Upper lobe of right lung (tissue), 1 donor: ENCODE measurements at places on chromosomes 3 and 15. TPM values are rescaled to one million over a fixed set of nuclear protein-coding genes. Genes with fewer than 3 reads are reported as not detected.

Gene NPAP1
- total RNA-seq, result 0.17 TPM

Gene GOLGA6L22
- not detected for total RNA-seq

Gene EPHB3
- 7.8 TPM for total RNA-seq

- H3K27ac ChIP-seq, result no peak overlapping the region
- H3K4me3 ChIP-seq, result no peak overlapping the region
- H3K4me1 ChIP-seq, result no peaks in the 10 kb centered on the region
- H3K36me3 ChIP-seq, result no peaks in the 10 kb centered on the region
- no peaks in the 10 kb centered on the region for H3K27me3 ChIP-seq
These were observed 149.1 kb upstream of the CD96 start for GRCh38 chr3:111392894-111393398.

DNA sequence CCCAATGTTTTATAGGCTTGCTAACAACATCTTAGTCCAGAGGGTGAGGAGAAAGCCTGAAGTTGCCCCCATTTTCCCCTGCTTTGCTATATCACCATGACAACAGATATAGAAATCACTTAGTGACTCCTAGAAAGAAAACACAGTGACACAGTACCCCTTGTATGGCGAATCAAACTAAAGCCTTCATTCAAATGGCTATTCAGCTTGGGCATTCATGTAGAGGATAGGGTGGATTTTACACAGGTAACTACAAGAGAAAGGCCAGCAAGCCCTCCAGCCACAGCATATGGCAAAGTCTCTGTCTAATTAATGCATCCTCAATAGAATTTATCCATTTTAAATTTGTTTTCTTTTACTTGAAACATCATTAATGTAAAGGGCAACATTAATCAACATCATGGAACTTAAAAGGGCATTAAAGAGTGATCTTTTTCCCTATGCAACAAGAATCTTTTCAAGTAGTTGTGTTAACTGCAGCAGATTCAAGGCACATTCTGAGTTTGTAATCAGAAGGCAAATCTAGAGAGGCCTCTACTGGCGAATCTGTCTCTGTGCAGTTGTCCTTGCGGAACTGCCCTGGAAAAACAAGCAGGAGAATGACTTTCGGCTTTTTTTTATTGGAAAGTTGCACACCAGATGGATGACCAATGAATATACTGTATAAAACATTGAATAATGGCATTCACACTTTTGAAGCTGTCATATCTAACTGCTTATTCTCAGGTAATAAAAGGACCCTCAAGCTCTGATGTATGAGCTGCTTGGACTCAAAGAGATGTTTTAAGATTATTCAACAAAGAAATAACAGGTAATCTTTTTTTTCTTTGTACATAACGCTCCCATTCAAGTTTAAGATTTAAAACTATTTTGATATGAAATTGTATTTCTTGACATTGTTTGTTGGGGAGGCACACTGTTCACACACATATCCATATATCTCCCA lies 621.7 kb upstream of the AGTR1 start:
- DNase-seq, result no peak
- no peaks in the 10 kb centered on the region for H3K36me3 ChIP-seq
- peaks cover 4% of the 10 kb centered on the region for H3K4me1 ChIP-seq
- no peak overlapping the region for H3K4me3 ChIP-seq
- H3K27me3 ChIP-seq, result no peaks in the 10 kb centered on the region
- H3K27ac ChIP-seq, result no peak overlapping the region

DNA sequence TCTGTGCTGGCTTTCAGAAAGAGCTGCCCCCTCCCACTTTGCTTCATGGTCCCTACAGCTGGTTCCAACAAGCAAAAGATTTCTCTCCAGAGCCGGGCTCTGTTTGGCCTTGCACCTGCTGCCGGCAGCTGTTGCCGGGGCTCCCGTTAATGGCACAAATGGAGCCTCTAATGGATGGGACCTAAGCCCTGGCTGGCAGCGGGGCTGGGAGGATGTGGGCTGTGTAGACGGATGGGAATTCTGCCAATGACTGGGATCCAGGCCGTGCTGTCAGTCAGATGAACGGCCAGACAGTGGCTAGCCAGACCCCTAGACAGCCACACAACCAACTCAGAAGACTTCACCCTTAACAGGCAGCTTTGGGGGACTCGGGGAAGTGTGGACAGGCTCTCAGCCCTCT lies 88.0 kb downstream of the RPLP1 start:
- no peaks in the 10 kb centered on the region for H3K4me1 ChIP-seq
- H3K27me3 ChIP-seq, result no peaks in the 10 kb centered on the region
- H3K27ac ChIP-seq, result no peak overlapping the region
- DNase-seq, result no peak

Gene CYP19A1
- total RNA-seq, result 0.58 TPM

- H3K4me3 ChIP-seq, result no peak overlapping the region
- H3K27me3 ChIP-seq, result no peaks in the 10 kb centered on the region
- no peak for DNase-seq
- peaks cover 5% of the 10 kb centered on the region for H3K4me1 ChIP-seq
- H3K36me3 ChIP-seq, result no peaks in the 10 kb centered on the region
These were observed 11.5 kb downstream of the NUDT16 start for GRCh38 chr3:131393051-131393450.

Gene SLC9C1
- not detected for total RNA-seq

GRCh38 chr15:51390966-51391422 lies 49.5 kb downstream of the GLDN start:
- H3K27me3 ChIP-seq, result no peaks in the 10 kb centered on the region
- no peaks in the 10 kb centered on the region for H3K4me1 ChIP-seq
- H3K27ac ChIP-seq, result no peak overlapping the region
- no peak for DNase-seq
- H3K4me3 ChIP-seq, result no peak overlapping the region

GRCh38 chr15:67838789-67839332 lies 984 bp downstream of the RNU6-1 start:
- H3K4me1 ChIP-seq, result peaks cover 42% of the 10 kb centered on the region
- no peaks in the 10 kb centered on the region for H3K36me3 ChIP-seq
- H3K27ac ChIP-seq, result peak overlapping the region; percentile 98

Gene CLDND1
- total RNA-seq, result 90.9 TPM

DNA sequence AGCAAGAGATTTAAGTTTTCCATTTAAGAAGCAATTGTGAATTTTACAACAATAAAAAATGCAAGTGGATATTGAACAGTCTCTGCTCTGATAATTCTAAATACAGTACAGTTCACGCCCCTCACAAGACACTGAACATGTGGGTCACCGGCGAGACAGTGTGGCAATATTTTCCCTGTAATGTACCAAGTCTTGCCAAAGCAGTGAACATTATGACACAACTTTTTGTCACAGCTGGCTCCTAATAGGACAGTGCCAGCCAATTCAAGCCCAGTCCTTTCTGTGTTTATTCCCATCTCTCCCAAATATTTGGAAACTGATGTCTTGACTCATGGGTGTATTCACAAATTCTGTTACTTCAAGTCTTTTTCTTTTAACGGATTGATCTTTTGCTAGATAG lies 62.3 kb downstream of the PPARG start:
- no peaks in the 10 kb centered on the region for H3K27me3 ChIP-seq
- H3K4me1 ChIP-seq, result peaks cover 13% of the 10 kb centered on the region
- DNase-seq, result no peak
- no peaks in the 10 kb centered on the region for H3K36me3 ChIP-seq

DNA sequence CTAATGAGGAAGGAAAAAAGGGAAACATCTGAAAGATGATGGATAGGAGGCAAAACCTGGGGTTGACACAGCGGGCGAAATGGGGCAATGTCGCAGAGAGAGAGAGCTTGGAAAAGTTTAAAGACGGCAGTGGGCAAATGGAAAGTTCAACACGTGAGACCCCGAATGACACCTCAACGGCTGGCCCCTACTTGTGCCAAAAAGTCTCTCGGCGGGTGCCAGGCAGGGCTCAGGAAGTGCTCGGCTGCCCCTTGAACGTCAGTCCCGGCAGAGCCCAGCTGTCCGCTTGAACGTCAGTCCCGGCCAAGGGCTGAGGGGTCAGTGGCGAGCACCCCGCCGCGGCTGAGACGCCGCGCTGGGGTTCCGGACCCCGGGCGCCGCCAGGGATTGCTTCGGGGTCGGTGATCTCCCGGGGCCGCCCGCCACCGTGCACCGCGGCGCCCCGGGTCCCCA lies 658 bp downstream of the EOGT start:
- peaks cover 31% of the 10 kb centered on the region for H3K4me1 ChIP-seq
- DNase-seq, result peak; percentile 83
- H3K36me3 ChIP-seq, result peaks cover 23% of the 10 kb centered on the region
- H3K4me3 ChIP-seq, result peak overlapping the region; percentile 86
- H3K27ac ChIP-seq, result peak overlapping the region; percentile 100
- no peaks in the 10 kb centered on the region for H3K27me3 ChIP-seq

DNA sequence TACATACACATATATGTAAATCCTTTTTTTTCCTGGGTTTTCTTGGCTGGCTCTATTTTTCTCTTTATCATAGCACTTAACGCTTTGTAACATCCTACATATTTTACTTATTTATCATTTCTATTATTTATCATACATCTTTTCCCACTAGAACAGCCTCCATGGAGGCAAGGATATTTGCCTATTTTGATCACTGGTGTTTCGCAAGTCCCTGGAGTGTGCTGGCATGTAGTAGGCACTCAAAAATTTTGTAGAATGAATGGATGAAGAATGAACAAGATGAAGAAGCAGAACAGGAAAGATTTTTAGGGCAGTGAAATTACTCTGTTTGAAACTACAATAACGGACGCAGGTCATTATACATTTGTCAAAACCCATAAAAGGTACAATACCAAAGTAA lies 83.0 kb upstream of the PTX3 start:
- no peaks in the 10 kb centered on the region for H3K4me1 ChIP-seq
- DNase-seq, result no peak
- no peaks in the 10 kb centered on the region for H3K27me3 ChIP-seq
- H3K27ac ChIP-seq, result no peak overlapping the region

Gene GNAT1
- total RNA-seq, result not detected

DNA sequence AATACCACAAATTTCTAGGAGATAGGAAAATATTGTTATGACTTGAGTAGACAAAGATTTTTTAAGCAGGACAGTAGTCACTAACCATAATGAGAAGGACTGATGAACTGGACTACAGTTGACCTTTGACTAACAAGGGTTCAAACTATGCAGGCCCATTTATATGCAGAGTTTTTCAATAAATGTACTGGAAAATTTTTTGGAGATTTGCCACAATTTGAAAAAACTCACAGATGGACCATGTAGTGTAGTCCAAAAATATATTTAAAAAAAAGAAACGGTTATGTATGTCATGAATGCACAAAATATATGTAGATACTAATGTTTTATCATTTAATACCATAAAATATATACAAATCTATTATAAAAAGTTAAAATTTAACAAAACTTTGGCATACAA lies 151.8 kb downstream of the LRRN1 start:
- no peaks in the 10 kb centered on the region for H3K27me3 ChIP-seq
- H3K4me1 ChIP-seq, result no peaks in the 10 kb centered on the region
- no peak for DNase-seq

- DNase-seq, result no peak
- no peak overlapping the region for H3K27ac ChIP-seq
- no peaks in the 10 kb centered on the region for H3K27me3 ChIP-seq
- H3K4me1 ChIP-seq, result no peaks in the 10 kb centered on the region
- no peaks in the 10 kb centered on the region for H3K36me3 ChIP-seq
These were observed 424.8 kb upstream of the TGFBR2 start for GRCh38 chr3:30181581-30181980.

DNA sequence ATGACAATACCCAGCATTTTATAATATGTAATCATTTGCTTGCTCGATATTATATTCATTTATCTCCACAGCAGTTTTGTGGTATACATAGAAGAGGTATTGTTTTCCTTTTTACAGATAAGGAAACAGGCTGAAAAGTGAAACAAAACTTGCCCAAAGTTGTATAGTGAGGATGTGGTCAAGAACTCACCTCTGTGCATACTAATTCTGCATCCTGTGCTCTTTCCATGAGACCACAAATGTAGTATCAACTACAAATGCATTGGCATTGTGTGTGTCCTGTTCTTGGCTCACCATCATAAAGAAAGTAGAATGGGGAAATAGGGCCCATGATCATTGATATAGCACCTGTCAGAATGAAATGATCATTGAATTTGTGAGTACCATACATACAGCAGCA lies 167.3 kb downstream of the NECTIN3 start:
- no peak overlapping the region for H3K4me3 ChIP-seq
- DNase-seq, result no peak
- no peaks in the 10 kb centered on the region for H3K4me1 ChIP-seq
- H3K27me3 ChIP-seq, result no peaks in the 10 kb centered on the region

Gene STAB1
- 152 TPM for total RNA-seq

Gene ETV5
- total RNA-seq, result 56.3 TPM

GRCh38 chr3:23435318-23435717 lies 232.2 kb downstream of the UBE2E2 start:
- H3K4me1 ChIP-seq, result no peaks in the 10 kb centered on the region
- H3K36me3 ChIP-seq, result no peaks in the 10 kb centered on the region
- no peaks in the 10 kb centered on the region for H3K27me3 ChIP-seq
- H3K27ac ChIP-seq, result no peak overlapping the region
- H3K4me3 ChIP-seq, result no peak overlapping the region
- no peak for DNase-seq

Gene OXTR
- total RNA-seq, result 0.55 TPM

- no peak overlapping the region for H3K4me3 ChIP-seq
- no peaks in the 10 kb centered on the region for H3K27me3 ChIP-seq
- DNase-seq, result no peak
- H3K27ac ChIP-seq, result no peak overlapping the region
- H3K4me1 ChIP-seq, result peaks cover 22% of the 10 kb centered on the region
These were observed 21.2 kb downstream of the CRTC3 start for GRCh38 chr15:90550919-90551318.

Gene IGSF10
- total RNA-seq, result 32.4 TPM

DNA sequence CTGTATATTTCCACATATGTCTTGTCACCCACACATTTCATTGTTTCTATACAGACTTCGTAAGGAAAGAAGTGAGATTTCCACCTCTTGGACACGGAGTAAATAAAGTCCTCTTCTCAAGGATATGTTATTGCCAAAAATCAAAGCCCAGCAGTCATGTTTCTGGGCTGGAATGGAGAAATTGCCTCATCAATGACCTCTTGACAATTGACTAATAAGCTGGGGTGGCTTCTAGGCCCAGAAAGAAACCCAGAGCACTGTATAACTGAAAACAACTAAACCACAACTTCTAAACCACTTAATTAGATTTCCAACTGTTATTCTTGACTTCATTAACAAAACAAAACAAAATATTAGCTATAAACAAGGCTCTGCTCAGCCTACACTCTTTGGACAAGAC lies 56.4 kb upstream of the SLC24A5 start:
- no peak overlapping the region for H3K4me3 ChIP-seq
- no peaks in the 10 kb centered on the region for H3K4me1 ChIP-seq
- DNase-seq, result no peak
- H3K27ac ChIP-seq, result no peak overlapping the region

GRCh38 chr3:54045061-54045815 lies 77.1 kb upstream of the CACNA2D3 start:
- H3K4me1 ChIP-seq, result peaks cover 13% of the 10 kb centered on the region
- H3K4me3 ChIP-seq, result no peak overlapping the region
- no peak overlapping the region for H3K27ac ChIP-seq

DNA sequence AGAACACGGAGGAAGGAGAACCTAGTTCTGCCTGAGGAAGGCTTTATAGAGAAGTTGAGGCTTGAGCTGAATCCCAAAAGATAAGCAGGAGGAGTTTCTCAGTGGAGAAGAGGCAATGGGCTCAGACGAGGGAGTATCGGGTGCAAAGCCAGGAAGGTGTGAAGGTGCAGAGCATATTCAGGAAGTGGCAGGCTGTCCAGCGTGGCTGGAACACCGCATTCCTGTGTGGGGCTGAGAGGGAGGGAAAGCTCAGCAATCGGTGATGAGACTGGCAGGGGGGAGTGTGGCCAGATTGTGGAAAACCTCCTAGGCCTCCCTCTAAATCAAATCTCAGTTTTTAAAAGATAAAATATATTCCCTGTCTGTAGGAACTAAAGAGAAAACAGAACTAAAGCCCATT lies 63.0 kb downstream of the ARHGAP31 start:
- H3K4me3 ChIP-seq, result peak overlapping the region; percentile 8
- no peaks in the 10 kb centered on the region for H3K27me3 ChIP-seq
- no peaks in the 10 kb centered on the region for H3K36me3 ChIP-seq
- peaks cover 49% of the 10 kb centered on the region for H3K4me1 ChIP-seq

Gene FAM227B
- 4.5 TPM for total RNA-seq

Gene SUMF1
- 33.3 TPM for total RNA-seq

Gene DBR1
- total RNA-seq, result 14.8 TPM

Gene CAMKV
- total RNA-seq, result not detected
